A549 treated with AZD2906 at 1 μM for 4 hours (cell line): ENCODE measurements at places on chromosomes 3 and 15. TPM values are rescaled to one million over a fixed set of nuclear protein-coding genes. Genes with fewer than 3 reads are reported as not detected.

TMEM266 gene
- 0.17 to 0.33 TPM (median 0.24 TPM) in 5 replicates for total RNA-seq

TMEM158 gene
- total RNA-seq, result 6.3 to 11.3 TPM (median 10.0 TPM) in 5 replicates

NCKIPSD gene
- total RNA-seq, result 8.7 to 13.5 TPM (median 11.4 TPM) in 5 replicates

GOLGA6L7 gene
- total RNA-seq, result not detected in 5 replicates

GOLGA6D gene
- total RNA-seq, result 0.02 to 0.03 TPM in 2 of 5 replicates, not detected in the others
